ENCODE measurements at places on chromosomes 6 and 20.

DNA sequence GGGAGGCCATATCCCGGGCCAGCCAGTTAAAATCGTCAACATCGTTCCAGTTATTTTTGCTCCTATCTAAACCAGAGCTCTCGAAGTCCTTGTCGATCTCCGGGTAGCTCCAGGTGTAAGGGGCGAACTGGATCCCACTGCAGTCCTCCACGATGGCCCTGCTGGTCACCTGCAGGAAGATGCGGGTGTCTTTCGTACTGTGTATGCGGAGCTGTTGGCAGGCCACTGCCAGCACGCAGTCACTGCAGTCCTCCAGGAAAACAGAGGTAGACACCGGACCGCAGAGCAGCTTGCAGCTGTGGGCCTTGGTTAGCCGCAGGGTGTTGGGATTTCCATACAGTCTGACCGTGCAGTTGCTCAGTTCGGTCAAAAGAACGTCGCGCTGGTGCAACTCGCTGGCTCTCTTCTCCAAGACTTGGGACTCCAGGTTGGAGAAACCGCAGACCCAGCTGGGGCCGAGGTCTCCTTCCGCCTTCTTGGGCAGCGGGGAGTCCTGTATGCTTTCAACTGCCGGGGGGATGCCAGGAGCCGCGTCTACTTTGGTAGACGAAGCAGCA, 742 bp downstream of the TBCC start:
- no peak for DNase-seq

DNA sequence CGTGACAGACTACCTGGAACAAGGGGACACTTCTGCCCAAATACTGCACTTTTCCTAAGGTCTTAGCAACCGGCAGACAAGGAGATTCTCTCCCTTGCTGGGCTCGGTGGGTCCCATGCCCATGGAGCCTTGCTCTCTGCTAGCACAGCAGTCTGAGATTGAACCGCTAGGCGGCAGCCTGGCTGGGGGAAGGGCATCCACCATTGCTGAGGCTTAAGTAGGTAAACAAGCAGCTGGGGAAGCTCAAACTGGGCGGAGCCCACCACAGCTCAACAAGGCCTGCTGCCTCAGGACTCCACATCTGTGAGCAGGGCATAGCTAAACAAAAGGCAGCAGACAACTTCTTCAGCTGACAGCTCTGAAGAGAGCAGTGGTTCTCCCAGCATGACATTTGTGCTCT, 87.8 kb upstream of the ASCC3 start:
- no peak for DNase-seq

- DNase-seq: no peak
Observed at GRCh38 chr6:136952714-136953260, 30.7 kb downstream of the SLC35D3 start.

DNA sequence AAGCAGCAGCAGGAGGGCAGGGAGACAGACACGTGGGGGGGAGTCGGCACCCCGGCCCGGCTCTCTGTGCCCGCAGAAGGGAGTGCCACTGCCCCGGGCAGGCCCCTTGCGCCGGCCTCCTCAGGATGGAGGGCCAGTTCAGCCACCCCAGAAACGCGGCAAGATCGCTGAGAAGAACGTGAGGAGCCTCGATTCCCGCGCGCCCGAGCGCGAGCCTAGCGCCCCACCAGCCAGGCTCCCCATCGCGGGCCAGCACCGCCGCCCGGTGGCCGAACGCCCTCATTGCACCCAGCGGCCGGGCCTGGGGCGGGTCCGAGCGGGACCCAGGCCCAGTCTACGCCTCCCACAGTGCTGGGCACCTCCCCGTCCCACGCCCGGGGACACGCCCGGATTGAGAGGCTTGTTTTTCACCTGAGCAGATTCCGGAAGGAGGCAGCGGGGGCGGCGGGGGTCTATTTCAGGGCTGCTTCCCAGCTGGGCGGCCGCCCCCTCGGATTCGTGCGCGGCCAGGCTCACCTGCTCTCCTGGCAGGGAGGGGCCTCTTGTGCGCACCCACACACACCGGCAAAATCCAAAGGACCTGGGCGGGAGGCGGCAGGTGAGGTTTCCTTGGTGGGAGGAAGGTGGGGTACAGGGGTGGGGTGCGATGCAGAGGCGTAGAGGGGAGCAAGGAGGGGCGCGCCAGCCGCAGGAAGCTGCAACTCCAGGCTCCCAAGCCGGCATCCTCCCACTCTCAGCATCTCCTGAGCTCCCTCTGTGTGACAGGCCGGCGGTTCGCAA, 9.0 kb upstream of the GRM4 start:
- peak; percentile 61 for DNase-seq

- no peak for DNase-seq
Observed at GRCh38 chr20:24662752-24663365, 193.4 kb downstream of the SYNDIG1 start.

- no peak for DNase-seq
Observed at GRCh38 chr20:61445741-61446140, 193.7 kb downstream of the CDH4 start.

- no peak for DNase-seq
Observed at GRCh38 chr6:43801495-43802181, 31.6 kb downstream of the VEGFA start.

GRCh38 chr6:73491377-73491776, 29.5 kb downstream of the EEF1A1 start:
- DNase-seq: no peak

GRCh38 chr6:113031591-113032238, 684.6 kb downstream of the RFPL4B start:
- no peak for DNase-seq

- DNase-seq: no peak
Observed at GRCh38 chr6:136809091-136809860, 13.1 kb upstream of the PEX7 start.

DNA sequence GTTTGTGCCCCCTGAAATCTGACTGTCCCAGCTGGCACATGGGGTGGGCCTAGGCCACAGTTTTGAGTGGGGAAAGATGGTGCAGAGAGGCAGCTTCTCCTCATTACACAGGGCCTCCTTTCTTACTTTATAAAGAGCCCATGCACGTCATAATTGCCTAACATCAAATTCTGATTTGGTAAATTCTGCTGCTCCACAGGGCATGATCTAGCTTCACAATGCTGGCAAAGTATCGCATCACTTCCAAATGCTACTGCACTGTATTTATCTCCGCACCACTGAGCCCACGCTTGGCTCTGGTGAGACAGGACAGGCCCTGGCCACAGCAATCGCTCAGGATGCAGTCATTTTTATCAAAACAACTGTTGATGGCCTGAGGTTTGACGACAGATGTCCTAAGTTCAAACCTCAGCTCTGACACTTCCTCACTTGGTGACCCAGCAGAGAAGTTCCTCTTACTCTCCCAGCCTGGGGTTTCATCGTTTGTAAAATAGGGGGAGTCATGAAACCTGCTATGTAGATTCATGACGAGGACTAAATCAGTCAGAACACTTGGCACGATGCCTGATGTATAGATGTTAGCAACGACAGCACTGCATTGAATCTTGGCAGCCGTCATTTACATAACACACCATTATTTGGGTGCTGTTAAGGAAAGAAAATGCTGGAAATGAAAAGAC, 187.9 kb downstream of the TTLL2 start:
- no peak for DNase-seq

DNA sequence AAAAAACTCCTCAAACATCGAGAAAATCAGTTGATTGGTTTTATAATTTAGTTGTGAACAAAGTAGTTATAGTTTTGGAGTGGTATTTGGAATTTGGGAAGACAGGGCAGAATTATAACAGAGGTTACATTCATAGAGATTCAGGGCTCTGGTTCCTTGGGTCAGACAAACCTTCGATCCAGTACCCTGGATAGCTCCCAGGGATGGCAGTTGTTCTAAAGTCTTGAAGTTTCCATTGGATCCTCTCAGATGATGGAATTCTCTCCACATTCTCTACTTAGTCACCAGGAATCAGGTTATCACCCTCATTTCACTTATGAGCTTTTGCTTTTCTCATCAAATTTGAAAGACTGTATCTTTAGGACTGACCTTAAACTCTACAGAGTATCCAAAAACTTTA, 285.1 kb downstream of the CENPW start:
- DNase-seq: no peak

All from SW 1271 (cell line).